ENCODE measurements at places on chromosomes 7 and 10.

GRCh38 chr7:74483402-74484336 is 30.0 kb downstream of the GTF2IRD1 start:
- no peak for DNase-seq

DNA sequence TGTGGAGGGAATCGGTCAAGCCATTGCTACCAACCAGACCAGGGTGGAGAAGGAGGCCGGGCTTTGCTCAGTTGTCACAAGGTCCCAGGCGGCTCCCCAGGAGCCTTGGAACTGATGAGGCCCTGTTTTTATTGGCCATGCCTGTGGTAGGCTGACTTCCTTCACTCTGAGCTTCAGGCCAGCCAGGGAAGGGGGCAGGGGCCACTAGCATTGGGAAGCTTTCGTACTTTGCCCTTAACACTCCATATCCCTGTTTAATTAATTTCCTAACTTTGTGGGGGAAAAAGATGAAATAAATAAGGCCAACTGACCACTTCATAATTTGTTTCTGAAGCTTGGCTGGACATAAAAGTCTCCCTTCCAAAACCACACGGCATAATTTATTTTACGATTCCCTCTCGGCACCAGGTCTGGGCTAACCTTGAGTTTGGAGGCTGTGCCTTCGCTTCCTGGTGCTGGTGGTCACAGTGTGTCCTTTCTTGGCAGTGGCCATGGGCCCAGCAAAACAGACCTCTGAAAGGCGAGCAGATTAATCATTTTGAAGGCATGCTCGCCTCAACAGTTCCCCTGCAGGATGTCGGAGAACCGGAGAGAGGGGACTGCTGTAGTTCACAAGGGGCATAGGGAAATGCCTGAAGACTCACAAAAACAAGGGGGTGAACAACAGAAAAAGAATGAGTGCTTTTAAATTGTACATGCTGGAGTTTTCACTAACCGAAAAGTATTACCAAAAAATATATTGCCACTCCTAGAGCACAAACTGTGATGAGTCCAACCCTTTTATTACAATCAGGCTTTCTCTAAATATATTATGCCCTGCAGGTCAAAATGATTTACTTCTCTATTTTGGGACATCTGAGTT is 966.0 kb downstream of the LRMDA start:
- no peak for DNase-seq

GRCh38 chr10:5043716-5044115 is 40.1 kb upstream of the AKR1C2 start:
- DNase-seq = no peak

GRCh38 chr7:47576031-47576865 is 5.7 kb downstream of the TNS3 start:
- no peak for DNase-seq

DNA sequence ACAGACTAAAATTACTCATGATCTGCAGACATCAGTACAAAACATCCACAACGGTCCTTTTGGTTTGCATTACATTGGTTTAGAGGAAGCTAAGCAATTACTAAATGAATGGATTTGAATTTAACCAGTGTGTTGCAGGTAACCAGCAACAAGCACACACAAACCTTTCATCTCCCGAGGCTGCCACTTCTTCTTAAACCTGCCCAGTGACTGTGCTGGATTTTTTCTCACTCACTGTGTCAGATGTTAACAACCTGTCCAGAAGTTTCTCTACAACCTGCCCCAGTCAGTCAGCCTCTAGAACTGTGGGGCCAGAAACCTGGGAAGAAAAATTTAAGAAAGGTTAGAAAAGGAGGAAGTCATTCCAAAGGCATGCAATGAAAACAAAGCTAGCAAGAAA is 2.4 kb upstream of the MEOX2 start:
- no peak for DNase-seq

GRCh38 chr7:104137971-104138370 is 69.8 kb downstream of the ORC5 start:
- no peak for DNase-seq

- peak; percentile 59 for DNase-seq
These were observed at the start of gene TMEM176A for GRCh38 chr7:150800581-150801241. TSS of gene TMEM176A (plus strand) at chr7:150800769. CDS start at chr7:150801551, 782 bp downstream.

GRCh38 chr7:148835854-148836253 is 48.2 kb downstream of the EZH2 start:
- no peak for DNase-seq

GRCh38 chr7:30112103-30112713 is 22.6 kb upstream of the MTURN start:
- no peak for DNase-seq

- no peak for DNase-seq
These were observed 2.0 kb downstream of the NRP1 start for GRCh38 chr10:33332183-33333065.

- no peak for DNase-seq
These were observed 3.1 kb downstream of the VSIR start for GRCh38 chr10:71770255-71770654.

DNA sequence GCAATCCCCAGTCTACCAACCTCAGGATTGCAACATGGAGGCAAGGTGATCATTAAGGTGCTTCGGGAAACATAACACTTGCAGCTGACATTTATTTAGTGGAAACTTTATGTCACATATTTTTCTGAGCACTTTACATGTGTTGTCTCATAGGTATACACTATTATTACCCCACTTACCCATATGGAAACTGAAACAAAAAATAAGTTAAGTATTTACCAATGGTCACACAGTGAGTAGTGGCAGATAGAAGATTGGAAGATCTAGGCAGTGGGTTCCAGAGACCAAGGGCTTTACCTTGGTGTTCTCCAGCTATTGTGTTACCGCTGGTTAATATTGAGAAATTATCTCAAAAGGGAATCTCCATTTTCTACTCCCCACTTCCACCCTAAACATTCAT is 1279.1 kb upstream of the SORCS1 start:
- no peak for DNase-seq

GRCh38 chr10:1411956-1412355 is 325.4 kb downstream of the ADARB2 start:
- no peak for DNase-seq

DNA sequence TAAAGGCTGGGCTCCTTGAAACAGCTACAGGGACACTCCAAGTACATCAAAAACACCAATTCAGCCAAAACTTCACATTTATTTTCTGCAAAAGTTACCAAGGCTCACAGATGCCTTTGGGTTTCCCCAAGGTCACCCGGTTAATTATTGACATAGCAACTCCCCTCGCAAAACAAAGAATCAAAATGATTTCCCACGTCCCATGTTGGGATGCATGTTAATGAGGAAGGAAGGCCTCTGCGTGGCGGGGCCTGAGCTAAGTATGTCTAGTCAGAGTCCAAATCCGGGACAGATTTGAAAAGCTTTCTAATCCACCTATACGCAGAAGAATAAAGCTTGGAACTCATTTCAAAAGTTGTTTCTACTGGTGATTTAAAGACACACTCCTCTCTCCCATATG is 535 bp upstream of the TMEM72 start:
- no peak for DNase-seq

DNA sequence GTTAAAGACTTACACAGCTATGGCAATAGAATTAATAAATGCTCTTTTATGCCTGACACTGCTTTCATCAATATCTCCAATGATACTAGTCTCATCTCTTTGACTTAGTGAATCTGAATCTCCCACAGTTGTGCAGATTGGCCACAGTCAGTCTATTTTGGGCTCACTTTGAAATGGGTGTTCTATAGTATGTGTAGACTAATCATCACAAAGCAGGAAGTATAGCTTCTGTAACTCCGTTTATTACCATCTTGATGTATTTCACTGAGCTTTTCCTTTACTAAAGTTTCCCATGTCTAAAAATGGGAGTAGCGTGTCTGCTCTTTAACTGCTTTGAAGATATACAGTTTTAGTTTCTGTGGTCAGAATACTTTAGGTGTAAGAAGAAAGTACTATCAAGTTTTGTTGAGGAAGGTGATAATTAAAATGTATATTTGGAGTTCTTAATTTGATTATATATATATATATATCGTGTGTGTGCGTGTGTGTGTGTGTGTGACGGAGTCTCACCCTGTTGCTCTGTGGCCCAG is 70.1 kb downstream of the ST7 start:
- DNase-seq = no peak

GRCh38 chr7:21103426-21104123 is 316.9 kb upstream of the SP8 start:
- DNase-seq = no peak
